ENCODE measurements at places on chromosomes 6 and 20.

- no peak for DNase-seq
Observed at GRCh38 chr6:114364301-114364700, 21.5 kb upstream of the HS3ST5 start.

GRCh38 chr6:34213772-34214171 lies 22.9 kb upstream of the HMGA1 start:
- DNase-seq = no peak

DNA sequence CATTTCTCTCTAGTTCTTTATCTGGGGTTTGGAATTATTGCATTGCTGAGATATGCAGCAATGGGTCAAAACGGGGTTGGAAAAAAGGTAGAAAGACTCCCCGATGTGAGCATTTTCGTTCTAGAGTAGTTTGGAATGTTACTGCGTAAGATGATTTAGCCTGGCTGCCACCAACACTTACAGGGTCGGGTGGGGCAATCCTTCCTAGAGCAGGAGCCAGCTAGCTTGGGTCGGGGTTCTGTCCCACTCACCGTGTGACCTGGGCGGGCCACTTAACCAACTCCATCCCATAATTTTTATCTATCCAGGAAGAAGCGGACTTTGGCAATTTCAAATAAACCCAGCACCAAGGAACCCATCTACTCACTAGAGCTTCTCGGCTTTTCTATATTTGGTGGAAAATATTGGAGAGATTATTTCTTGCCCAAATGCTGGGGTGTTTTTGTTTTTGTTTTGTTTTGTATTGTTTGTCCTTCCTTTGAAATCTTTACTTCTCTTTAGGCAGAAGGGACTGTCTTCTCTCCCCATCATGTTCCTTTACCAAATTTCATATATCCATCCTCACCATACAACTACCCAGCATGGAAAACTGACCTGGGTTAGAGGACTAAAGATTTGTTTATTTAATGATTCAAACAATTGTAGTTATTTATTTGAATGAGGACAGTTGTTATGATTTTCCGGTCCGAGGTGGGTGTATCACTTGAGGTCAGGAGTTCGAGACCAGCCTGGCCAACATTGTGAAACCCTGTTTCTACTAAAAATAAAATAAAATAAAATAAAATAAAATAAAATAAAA lies 72.4 kb downstream of the GPX5 start:
- no peak for DNase-seq

DNA sequence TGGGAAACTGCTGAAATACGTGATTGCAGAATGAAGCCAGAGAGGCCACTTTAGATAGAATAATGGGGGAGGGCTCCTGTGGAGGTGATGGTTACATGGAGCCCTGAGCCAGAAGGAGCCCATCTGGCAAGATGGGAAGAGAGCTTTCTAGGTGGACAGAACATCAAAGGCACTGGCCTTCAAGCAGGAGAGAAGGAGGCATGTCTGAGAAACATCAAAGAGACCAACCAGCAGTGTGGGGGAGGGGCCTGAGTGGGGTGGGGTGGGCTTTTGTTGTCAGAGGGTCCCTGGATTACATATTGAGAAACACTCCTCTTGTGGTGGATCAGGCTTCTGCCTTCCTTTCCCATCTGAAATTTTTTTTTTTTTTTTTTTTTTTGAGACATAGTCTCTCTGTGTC lies 1.9 kb upstream of the KCNG1 start:
- no peak for DNase-seq

GRCh38 chr6:113954653-113955052 lies 16.3 kb downstream of the HDAC2 start:
- DNase-seq = no peak

GRCh38 chr20:18011482-18011881 lies 42.7 kb downstream of the MGME1 start:
- DNase-seq = no peak

GRCh38 chr20:61490721-61491120 lies 238.7 kb downstream of the CDH4 start:
- no peak for DNase-seq

- DNase-seq = no peak
Observed at GRCh38 chr20:62413896-62414481, 6.9 kb upstream of the CABLES2 start.

DNA sequence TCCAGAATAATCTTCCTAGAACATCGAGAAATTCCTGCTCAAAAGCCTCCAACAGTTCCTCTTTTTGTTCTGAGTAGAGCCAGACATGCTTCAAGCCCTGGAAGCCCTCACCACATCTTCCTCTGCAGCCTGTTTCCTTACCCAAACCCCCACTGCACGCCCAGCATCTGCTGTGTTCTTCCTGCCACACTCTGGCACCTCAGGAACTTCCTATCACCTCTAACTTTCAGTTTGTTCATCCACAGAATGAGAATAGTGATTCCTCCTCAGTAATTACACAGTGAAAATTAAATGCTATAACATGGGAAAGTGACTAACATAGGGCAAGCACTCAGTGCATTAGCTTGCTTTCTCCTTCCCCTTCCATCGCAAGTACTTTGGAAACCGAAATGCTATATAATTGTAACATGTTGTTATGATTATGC lies 26.3 kb downstream of the C6orf89 start:
- DNase-seq = no peak

DNA sequence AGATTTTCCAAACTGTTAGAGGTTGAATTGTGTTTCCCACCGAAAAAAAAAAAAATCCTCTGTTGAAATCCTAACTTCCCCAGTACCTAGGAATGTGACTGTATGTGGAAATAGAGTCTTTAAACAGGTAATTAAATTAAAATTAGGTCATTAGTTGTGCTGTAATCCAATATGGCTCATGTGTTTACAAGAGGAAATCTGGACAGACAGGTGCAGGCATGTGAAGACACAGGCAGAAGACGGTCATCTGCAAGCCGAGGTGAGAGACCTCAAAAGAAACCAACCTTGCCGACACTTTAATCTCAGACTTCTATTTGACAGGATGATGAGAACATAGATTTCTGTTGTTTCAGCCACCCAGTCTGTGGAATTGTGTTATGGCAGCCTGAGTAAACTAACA lies 28.6 kb upstream of the EZR start:
- no peak for DNase-seq

DNA sequence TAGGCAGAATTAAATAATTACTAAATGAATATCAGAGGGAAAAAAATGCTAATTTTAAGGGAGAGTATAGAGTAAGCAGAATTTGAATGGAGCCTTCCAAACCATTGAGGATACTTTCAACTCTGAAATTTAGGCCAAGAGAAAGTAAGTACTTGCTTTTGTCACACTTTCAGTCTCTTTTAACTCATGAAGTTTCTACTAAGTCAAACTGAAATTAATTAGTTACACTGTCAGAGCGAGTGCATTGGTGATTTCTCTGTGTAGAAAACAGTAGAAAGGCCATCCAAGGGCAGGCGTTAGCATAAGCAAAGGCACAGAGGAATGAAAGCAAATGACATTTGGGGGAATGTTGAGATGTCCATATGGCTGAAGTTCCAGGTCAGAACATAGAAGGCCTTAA lies 92.9 kb downstream of the PLEKHG1 start:
- no peak for DNase-seq

GRCh38 chr6:14166839-14167238 lies 49.3 kb downstream of the CD83 start:
- DNase-seq = no peak

Measured in HFF-Myc (cell line).